ENCODE measurements at places on chromosomes 5 and 9.

- DNase-seq, result no peak
Observed at GRCh38 chr9:133098871-133099270, 22.2 kb downstream of the RALGDS start.

GRCh38 chr5:78647351-78647818 lies 1.2 kb downstream of the LHFPL2 start:
- peak; percentile 69 for DNase-seq

- peak; percentile 9 for DNase-seq
Observed at GRCh38 chr9:137167277-137167746, 2.5 kb downstream of the LRRC26 start.

GRCh38 chr5:141747152-141748141 lies 65.4 kb upstream of the ARAP3 start:
- DNase-seq, result peak; percentile 64

DNA sequence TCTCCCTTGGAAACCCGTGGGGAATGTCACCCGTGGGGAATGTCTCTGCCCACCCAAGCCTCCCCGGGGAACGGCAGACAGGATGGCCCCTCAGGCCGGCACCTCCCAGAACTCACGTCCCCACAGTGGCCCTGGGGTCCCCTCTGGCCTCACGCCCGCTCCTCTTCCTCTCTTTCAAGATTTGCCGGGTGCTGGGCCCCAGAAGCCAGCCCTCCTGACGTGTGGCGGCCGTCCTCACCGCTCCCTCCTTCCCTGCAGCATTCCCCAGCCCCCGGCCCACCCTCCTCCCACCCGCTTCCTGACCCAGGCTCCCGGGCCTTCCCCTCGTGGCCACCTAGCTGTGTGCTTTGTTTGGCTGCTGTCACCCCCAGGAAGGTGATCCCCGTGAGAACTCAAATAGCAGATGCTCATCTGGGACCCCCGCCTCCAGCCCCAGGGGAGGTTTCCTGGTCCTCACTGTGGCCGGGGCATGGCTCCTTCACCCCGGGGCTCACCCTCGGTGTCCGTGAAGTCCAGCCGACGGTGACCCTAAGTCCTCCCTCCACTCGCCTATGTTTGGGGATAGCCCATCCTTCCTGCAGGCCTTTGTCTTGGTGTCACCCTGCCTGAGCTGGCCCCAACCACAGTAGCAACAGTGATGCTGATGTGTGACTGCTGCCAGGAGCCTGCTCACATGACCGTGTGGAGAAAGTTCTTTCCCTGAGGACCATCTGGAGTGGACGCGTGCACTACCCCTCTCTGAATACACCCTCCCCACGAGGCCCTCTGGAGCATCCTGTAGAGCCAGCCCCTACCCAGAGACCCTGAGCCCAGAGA lies 163.3 kb upstream of the IER5L start:
- DNase-seq, result no peak

DNA sequence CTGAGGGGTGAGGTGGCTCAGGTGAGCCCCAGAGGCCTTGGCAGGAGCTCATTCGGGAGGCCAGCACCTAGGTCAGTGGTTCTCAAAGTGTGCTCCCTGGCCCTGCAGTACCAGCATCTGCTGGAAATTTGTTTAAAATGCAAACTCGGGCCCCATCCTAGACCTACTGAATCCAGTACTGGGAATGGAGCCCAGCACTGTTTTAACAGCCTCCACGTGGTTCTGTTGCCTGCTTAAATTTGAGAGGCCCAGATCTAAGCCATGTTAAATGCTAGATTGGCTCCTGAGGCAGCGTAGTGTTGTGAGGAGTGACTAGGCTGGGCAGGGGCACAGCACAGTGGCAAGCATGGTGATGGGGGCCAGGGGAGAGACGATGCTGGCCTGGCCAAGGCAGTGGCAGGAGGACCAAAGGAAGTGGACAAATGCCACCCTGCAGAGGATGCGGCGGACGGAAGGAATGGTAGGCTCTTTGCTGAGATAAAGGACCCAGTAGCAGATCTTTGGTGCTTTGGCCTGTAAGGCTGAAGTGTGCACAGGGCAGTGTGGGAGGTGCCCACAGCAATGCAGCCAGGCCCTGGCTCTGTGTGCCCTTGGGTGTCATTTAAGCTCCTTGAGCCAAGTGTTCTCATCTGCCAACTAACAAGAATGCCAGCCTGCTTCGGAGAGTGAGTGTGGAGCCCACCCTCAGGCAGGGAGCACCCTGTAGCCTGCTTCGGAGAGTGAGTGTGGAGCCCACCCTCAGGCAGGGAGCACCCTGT lies 4.2 kb downstream of the PRR7 start:
- DNase-seq, result no peak

DNA sequence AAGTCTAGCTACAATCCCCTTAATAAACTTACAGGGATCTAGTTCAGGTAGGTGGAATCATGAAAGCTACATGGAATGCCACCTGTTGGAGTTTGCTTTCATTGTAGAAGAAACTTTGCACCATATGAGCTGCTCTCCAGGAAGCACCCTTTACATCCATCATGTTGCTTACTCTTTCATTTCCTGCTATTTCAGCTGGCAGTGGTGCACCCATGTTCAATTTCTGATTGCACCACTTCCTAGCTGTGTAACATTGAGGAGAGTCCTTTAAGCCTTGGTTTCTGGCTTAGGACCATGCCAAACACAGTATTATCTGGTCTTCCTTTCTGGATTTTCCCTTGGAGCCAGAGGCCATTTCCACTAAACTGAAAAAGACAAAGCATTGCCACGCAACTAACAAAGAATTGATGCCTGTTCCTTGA lies 123.3 kb upstream of the SLC12A2 start:
- DNase-seq, result no peak

GRCh38 chr9:124046189-124046588 lies 34.6 kb downstream of the LHX2 start:
- no peak for DNase-seq

DNA sequence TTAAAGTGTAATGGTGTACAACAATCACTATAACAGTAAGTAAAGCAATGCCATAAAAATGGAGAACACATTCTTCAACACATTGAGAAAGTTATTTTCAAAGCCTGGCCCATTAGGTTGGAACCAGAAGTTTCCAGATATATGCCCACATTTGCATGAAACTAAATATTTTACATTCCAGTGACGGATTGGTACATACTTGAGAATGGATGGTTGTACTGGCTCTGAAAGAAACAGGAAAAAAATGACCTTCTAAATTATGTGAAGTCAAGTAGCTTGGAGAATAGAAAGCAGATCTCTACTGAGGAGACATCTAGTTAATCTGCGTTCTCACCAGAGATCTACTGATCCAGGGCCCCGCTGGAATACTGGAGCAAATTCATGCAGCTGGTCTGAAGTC lies 1037.0 kb downstream of the NR2F1-AS1 start:
- DNase-seq, result peak; percentile 42

DNA sequence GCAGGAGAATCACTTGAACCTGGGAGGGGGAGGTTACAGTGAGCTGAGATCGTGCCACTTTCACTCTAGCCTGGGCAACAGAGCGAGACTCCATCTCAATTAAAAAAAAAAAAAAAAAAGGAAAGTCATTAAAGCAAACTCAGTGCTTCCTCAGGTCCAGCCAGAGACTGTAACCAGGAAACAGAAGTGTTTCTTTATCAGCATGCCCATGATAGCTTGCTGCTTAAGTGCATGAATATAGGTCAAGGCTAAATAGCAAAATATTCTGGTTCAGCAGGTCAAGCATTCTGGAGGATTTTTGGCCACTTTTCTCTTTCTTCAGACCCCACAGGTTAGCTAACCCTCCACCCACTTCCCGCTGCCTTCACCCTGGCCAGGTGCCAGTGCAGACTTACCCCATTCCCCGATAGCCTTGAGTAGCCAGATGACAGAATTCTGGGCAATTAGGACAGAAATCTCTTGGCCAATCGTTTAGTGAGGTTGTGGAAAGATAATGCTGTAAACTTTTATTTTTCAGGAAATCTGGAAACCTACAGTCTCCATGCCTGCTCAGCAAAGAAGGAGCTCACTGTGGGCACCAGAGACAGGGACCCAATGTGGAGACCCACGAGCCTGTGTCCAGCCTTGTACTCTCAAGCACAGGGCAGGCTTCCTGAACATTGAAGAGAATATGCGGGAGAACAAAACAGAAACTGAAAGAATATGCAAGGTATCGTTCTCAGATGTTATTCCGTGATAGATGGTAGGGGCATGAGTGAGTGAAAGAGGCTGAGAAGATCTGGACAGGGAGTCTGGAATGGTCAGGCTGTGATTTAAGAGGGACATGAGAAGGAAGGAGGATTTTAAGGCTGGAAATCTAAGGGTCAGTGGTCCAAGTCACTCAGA lies 4.2 kb upstream of the UGT3A2 start:
- peak; percentile 15 for DNase-seq

GRCh38 chr9:121824651-121825030 lies 173.2 kb downstream of the DAB2IP start:
- no peak for DNase-seq

DNA sequence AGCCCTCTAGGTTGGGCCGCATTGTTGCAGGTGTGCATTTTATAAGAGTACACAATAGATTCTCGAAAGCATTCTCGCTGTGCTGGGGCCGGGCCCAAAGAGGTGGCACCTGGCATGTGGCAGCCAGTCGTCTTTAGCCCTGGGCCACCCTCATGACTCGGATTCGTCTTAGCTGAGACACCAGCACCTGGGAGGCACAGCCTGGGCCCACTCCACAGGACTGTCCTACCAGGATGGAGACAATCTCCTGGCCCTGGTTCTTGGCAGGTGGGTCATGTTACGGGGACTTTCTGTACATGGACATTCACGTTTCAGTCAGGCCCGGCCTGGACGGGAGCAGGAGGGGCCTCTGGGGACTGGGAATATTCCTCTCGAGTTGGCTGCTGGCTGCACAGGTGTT lies 212.5 kb downstream of the FANCC start:
- no peak for DNase-seq

DNA sequence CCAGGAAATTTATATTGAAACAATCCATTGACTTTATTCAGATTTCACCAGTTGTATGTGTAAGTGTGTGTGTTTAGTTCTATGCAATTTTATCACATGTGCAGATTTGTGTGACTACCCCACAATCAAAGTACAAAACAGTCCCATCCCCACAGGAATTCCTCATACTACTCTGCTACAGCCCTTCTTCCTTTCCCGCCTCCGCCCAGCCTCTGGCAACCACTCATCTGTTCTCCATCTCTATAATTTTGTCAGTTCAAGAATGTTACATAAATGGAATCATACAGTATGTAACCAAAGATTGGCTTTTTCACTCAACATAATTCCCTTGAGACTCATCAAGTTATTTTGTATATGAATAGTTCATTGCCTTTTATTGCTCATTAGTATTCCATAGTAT lies 289.1 kb downstream of the GADD45G start:
- no peak for DNase-seq

GRCh38 chr5:67648201-67648671 lies 451.6 kb upstream of the CD180 start:
- DNase-seq, result peak; percentile 63

DNA sequence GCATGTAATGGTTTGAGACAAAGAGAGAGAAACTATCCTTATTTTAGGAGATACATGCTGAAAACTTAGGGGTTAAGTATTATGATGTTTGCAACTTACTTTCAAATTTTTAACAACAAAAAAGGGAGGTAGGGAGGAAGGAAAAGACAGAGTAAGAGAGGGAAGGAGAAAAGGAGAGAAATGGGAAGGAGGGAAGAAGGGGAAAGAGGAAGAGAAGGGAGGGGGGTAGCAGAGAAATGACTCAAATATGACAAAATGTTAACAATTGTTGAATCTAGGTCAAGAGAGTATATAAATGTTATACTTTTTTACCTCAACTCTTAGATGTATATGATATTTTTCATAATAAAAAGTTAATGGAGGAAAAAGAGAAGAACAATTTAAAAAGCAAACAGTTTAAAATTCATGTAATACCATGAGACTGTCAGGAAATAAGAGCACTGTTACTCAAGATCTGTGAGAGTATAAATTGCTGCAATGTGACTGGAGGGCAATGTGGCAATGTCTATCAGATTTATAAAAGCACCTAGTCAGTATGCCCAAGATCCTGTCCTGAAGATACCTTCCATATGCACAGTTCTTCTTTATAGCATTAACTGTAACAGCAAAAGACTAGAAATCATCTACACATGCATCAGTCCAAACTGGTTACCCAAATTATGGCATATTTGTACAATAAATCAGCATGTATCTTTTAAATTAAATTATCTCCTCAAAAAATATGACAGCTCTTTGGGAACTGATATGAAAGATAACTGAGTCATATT lies 16.3 kb downstream of the FBXW11 start:
- peak; percentile 24 for DNase-seq

- DNase-seq, result no peak
Observed at GRCh38 chr9:95438561-95439357, 78.0 kb downstream of the PTCH1 start.

DNA sequence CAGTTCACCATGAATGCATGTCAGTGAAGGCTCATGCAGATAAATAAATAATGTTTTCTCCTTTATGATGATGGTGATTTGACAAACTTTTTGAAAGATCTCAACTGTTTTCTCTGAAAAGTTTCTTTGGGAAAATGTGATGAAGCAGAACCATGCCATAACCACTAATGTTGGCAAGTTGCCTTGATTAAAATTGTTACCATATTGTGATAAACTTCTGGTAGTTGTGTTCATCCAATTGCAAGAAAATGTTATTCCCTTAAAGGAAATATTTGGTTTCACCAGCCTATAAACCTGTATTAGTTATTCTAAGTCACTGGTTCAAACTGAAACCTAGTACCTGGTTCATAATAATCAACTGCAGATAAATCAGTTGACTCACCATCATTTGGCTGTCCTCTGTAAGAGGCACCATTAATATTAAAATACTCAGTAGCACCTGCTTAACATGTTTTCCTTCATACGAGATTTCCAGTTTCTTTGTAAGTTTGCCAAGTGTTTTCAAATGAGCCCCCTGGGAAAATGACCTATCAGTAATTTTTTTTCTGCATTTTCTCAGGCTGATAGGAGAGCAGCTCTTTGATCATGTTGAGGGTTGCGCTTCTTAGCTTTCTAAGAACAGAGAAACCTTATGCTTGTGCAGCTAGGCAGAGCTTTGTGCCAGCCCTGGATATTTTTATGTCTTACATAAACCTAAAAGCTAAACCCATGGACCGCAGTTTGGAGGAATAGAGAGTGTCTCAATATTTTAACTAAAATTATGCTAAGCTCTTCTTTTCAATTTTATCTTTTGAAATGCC lies 88.0 kb downstream of the LURAP1L start:
- peak; percentile 49 for DNase-seq

GRCh38 chr5:103867857-103868598 lies 305.4 kb upstream of the NUDT12 start:
- DNase-seq, result no peak

DNA sequence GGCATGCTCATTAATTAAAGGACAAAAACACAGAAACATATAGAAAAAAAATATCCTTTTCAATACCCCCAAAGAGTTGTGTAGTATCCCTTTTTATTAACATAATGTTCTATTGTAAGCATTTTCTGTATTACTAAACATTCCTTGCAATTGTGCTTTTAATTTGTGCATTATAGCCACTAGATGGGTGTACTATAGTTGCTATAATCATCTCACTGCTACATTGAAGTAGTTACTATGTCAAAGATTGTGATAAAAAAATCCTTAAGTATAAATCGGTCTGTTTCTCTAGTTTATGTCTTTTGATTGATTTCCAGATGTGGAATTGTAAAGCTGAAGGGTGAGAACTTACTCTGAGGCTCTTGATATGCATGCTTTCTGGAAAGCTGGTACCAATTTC lies 21.4 kb downstream of the FREM1 start:
- DNase-seq, result no peak
